HFFc6 (cell line): ENCODE measurements at places on chromosomes 3 and 15. TPM values are rescaled to one million over a fixed set of nuclear protein-coding genes. Genes with fewer than 3 reads are reported as not detected.

GRCh38 chr3:171255236-171255806 is 204.9 kb downstream of the TNIK start:
- H3K4me1 ChIP-seq: peaks cover 55% of the 10 kb centered on the region
- no peak overlapping the region for H3K27ac ChIP-seq
- no peaks in the 10 kb centered on the region for H3K36me3 ChIP-seq

DNA sequence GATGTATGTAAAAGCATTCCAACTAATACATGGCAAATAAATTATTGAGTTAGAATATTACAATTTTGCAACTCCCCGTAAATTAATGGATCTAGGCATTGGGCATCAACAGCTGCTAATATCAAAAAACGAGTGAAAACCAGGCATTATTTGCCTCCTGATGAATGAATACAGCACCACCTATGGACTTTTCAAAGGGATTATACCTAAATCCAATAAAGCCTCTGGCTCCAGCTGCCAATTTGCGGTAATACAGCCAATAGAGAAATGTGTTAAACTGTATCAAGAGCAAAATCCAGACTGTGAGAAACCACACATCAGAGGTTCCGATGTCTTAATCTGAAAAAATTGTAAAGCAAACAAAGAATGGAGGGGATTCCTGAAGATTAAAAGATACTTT is 16.3 kb upstream of the A4GNT start:
- peaks cover 3% of the 10 kb centered on the region; the same call in 1 of the 2 replicates for H3K36me3 ChIP-seq
- no peak overlapping the region for H3K4me3 ChIP-seq
- no peaks in the 10 kb centered on the region for H3K4me1 ChIP-seq

ZNF385D gene
- total RNA-seq: 4.4 to 9.4 TPM (median 5.9 TPM) in 3 replicates

- no peak for DNase-seq
- H3K4me3 ChIP-seq: no peak overlapping the region
- H3K4me1 ChIP-seq: no peaks in the 10 kb centered on the region
Measured at GRCh38 chr3:60081381-60082095, 1031.7 kb upstream of the CFAP20DC start.

DLEC1 gene
- not detected in 3 replicates for total RNA-seq

DNA sequence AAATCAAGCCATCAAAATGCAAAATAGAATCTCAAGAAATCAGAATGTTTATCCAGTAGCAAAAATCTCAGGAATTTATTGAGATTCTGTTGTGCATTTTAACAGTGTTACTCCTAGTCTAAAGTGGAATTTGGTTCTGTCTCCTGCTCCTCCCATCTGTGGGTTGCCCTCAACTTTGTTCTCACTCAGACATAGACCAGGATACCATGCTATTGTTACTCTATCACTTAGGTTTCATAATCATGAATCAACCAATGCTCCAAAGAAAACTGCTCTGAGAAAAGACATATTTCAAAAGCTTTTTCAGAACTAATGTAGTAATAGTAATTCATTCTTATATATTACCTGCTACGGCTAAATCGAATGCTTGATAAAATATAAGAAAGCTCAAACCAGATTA is 274.7 kb downstream of the RBMS3 start:
- no peak overlapping the region for H3K4me3 ChIP-seq
- H3K27ac ChIP-seq: no peak overlapping the region
- peak; percentile 8 for DNase-seq
- H3K4me1 ChIP-seq: peaks cover 33% of the 10 kb centered on the region

CHRNA5 gene
- 0.94 to 3.0 TPM (median 1.2 TPM) in 3 replicates for total RNA-seq

DUOX1 gene
- total RNA-seq: 0.12 to 0.19 TPM (median 0.12 TPM) in 3 replicates
